Renal cortex interstitium (tissue), 15 donors: ENCODE measurements at places on chromosomes 13 and 19. TPM values are rescaled to one million over a fixed set of nuclear protein-coding genes. Genes with fewer than 3 reads are reported as not detected.

Gene FUZ
- 35.6 TPM for polyA plus RNA-seq

Gene KLK1
- polyA plus RNA-seq = 1.3 TPM

Gene ZNF486
- 18.3 TPM for polyA plus RNA-seq

Gene KCNRG
- polyA plus RNA-seq = 1.6 TPM

Gene KLK2
- not detected for polyA plus RNA-seq
